CD4-positive, alpha-beta T cell treated with Interleukin-4 for 4 hours (primary cell): ENCODE measurements at places on chromosomes 4 and X.

- DNase-seq, result no peak
Measured at GRCh38 chr4:147487616-147488015, 6.7 kb downstream of the EDNRA start.

DNA sequence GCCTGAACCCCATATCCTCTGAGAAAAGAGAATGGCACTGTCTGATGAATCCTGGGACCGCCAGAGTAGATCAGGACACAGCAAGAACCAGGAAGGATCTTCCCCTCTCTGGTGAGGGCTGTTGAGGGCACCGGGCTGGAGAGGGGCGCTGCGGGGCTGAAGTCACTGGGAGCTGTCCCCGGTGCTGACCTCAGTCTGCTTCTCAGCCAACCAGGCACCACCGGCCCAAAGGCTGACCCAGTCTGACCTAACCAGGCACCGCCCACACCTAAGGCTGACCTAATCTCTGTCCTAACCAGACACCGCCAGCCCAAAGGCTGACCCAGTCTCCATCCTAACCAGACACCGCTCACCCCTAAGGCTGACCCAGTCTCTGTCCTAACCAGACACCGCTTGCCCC lies 82.8 kb downstream of the CPZ start:
- no peak for DNase-seq

GRCh38 chrX:35340465-35340864 lies 397.9 kb downstream of the FAM47B start:
- no peak for DNase-seq

DNA sequence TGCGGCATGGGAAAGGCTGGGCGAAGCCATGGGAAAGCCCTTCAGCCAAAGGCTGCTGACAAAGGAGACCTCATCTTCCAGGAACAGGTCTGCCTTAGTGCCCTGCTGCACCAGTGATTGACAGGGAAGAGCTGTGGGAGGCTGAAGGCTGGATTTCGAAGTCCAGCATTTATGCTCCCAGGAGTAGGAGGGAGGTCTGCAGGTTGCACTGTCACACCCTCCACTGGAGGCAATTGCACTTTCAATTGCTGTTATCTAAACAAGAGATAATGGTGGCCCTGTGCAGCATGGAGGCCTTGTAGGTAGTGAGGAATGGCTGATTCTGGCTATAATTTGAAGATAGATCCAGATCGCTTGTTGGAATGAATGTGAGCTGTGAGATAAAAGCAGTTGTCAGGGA lies 43.7 kb downstream of the FAM114A1 start:
- DNase-seq, result no peak

GRCh38 chr4:24303926-24304325 lies 280.4 kb downstream of the DHX15 start:
- no peak for DNase-seq

- no peak for DNase-seq
Measured at GRCh38 chr4:124337874-124338273, 374.7 kb downstream of the ANKRD50 start.

- no peak for DNase-seq
Measured at GRCh38 chrX:68684291-68684918, 36.9 kb downstream of the STARD8 start.

- no peak for DNase-seq
Measured at GRCh38 chr4:189291939-189292338, 648.7 kb upstream of the FRG1 start.

GRCh38 chr4:7306986-7307385 lies 114.6 kb downstream of the SORCS2 start:
- DNase-seq, result no peak

- peak; percentile 73 for DNase-seq
Measured at GRCh38 chr4:10457255-10457801, at the start of gene ZNF518B. Gene ZNF518B, minus strand, starts transcription at chr4:10457426. Its CDS starts 11,098 bp downstream, at chr4:10446328.

GRCh38 chr4:7532043-7532442 lies 97.3 kb upstream of the PSAPL1 start:
- DNase-seq, result no peak

DNA sequence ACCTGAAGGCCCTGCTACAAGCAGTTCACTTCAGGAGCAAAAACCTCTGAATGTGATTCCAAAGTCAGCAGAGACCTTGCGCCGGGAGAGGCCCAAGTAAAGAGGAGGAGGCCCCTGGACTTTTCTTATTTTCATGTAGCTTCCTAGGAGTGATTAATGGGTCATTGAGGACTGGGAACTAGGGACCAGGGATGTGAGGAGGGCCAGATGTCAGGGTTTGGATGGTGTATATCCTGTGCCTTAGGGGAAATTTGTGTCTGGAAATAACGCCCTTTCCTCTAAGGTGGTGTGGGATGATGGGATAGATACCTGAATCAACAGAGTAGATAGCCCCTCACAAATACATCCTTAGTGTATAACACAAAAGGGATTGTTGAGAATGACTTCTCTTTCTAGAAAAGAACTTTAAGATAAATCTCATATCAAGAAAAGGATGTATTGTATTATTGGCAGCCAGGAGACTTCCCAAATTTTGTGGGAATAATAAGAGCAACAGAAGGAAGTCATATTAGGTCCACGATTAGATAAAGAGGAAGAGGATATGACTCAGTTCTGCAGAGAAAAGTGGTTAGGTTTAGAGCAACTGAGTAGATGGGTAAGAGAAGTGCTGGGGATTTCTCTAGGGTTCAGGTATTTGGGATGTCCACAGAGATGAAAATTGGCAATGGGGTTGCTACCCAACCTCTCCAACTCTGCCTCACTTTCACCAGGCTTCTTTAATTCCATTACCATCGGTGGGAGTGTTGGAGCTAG lies 1.1 kb downstream of the ITGB1BP2 start:
- no peak for DNase-seq

DNA sequence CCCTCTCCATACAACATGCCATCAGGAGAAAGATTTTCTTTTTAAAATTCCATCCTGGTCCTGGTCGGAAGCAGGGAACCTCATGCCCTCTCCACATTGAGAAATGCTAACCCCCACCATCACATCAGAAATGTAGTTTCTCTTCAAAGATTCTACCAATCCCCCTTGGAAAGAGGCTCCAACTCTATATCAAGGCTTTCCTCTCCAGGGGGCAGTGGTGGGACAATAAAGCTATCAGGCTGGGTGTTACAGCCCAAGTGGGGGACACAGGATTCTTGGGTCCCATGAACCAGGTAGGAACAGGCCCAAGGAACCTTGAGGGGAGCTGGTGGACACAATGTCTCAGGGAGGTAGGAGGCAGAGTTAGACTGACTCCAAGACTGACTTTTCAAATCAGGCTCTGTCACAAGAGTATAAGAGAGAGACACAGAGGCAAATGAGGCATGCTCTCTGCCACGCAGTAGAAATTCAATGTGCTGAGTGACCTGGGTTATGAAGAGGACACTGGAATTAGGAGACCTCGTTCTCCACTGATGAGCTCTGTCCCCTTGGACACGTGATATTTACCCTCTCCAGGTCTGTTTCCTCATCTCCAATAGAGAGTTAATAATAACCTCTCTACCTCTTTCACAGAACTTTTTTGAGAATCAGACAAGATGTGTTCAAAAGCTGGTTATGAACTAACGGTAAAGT lies 4.5 kb downstream of the GJB1 start:
- DNase-seq, result no peak

- no peak for DNase-seq
Measured at GRCh38 chr4:73021634-73022033, 47.9 kb downstream of the COX18 start.

GRCh38 chr4:125091541-125091940 lies 223.2 kb upstream of the FAT4 start:
- no peak for DNase-seq

- DNase-seq, result no peak
Measured at GRCh38 chr4:153045111-153045982, 109.2 kb downstream of the FHDC1 start.

DNA sequence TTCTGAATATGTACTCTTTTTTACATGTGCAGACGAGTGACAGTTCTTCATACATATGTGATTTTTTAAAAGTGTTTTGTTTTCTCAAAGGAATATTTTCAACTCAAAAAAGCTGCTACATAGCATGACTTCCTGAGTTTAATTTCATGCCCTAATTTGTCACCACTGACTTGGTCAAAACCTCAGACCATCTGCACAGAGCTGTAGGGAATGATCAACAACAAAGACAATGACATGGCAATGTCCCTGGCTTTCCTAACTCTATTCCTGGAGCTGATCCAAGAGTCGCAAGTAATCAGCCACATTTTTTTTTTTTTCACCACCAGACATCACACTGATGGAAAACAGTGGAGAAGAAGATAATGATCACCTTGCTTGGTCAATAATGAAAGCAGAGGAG lies 97.7 kb downstream of the TMA16 start:
- no peak for DNase-seq

DNA sequence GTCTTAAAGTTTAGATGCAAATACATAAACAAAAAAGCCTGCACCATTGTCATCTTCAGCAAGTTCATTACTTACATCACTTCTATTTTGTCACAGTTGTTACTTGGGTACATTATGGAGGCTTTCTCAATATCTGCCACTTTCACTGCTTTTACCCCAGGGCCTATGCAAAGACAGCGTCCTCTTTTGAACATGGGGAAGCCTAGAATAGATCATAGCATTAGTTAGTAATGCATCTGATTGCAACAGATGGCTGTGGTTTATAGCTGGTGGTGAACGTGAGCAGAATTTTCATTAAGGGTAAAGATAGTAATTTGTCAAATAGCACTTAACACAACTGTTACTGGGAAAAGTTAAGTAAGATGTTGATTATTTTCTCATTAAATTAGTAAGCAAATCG lies 729 bp downstream of the CXCL11 start:
- DNase-seq, result no peak

- no peak for DNase-seq
Measured at GRCh38 chrX:12210196-12210815, 72.0 kb downstream of the FRMPD4 start.

- DNase-seq, result no peak
Measured at GRCh38 chrX:30533266-30533665, 44.3 kb downstream of the TASL start.

GRCh38 chr4:159235779-159236368 lies 133.0 kb downstream of the RAPGEF2 start:
- no peak for DNase-seq

DNA sequence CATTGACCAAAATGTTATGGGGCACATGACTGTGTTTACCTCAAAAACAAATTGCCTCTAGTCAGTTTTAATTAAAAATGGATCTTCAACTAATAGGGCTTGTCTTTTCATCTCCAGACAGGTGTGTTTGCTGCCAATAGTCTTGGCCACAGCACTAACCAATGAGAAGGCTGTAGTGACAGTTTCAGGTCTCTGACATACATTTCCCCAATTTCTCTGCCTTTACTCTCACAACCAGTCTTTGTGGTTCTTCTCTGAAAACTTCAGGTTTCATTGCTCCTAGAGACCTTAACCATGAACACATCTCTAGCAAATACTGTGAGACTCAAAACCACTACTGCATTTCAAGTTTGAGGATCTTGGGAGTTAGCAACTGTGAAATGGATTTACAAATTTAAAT lies 3.5 kb upstream of the EDNRA start:
- no peak for DNase-seq

DNA sequence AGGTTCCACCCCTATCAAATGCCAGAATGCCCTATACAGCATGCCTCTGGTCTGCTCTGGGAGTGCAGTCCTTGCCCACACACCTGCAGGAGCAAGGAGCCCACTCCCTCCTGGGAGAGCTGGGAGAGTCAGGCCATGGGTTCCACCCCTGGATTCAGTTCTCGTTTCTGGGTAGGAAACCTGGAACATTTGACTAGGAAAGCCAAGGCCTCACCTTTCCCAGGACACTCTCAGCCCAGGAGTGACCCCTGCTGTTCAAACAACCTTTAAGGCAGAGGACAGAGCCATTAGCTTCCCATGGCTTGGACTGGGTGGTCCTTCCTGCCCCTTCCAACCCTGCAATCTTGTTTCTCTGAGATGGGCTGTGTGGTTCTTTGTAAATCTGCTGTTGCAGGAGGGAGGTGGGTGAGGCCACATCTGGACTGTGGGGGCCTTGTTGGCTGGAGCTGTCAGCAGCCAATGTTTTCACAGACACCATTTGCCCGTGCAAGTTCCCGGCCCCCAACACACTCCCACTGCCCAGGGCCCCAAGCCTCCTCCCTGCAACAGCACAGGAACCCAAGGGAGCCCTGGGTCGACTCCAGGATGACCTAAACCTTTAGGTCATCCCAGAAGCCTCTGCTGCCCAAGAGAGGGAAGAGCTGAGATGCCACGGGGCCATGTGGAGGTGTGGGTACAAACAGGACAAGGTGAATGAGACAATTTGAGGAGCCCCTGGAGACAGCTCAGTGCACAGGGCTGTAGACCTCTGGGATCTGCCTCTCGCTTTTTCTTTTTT lies 104.4 kb downstream of the PJA1 start:
- no peak for DNase-seq

- peak; percentile 3 for DNase-seq
Measured at GRCh38 chrX:111869639-111870034, 6.3 kb upstream of the TRPC5OS start.

DNA sequence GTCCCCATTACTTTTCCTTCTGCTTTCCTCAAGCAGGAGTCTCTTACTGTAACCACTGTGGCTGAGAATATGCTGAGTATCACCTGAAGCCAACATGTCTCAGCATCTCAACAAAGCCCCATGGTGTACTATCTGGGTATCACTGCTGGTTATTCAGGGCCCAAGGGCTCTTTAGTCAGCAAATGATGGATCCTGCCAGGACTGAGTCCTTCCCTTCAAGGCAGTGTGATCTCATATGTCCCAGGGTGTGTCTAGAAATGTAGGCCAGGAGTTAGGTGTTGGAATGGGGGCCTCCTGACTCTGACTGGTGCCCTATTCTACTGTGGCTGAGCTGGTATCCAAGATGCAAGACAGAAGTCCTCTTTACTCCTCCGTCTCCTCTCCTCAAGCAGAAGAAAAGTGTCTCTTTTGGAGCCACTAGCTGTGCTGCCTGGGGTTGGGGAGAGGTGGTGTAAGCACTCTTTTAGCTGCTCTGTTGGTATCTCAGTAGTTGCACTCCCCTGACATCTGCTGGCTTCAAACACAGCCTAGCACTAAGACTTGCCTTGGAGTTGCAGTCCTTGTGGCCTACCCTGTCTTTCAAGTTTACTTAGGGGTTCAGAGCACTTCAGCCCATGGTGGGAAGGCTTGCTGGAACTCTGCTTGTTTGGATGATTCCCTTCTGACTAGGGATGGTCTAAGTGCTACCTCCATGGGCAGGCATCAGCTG lies 28.6 kb downstream of the OCIAD2 start:
- no peak for DNase-seq

DNA sequence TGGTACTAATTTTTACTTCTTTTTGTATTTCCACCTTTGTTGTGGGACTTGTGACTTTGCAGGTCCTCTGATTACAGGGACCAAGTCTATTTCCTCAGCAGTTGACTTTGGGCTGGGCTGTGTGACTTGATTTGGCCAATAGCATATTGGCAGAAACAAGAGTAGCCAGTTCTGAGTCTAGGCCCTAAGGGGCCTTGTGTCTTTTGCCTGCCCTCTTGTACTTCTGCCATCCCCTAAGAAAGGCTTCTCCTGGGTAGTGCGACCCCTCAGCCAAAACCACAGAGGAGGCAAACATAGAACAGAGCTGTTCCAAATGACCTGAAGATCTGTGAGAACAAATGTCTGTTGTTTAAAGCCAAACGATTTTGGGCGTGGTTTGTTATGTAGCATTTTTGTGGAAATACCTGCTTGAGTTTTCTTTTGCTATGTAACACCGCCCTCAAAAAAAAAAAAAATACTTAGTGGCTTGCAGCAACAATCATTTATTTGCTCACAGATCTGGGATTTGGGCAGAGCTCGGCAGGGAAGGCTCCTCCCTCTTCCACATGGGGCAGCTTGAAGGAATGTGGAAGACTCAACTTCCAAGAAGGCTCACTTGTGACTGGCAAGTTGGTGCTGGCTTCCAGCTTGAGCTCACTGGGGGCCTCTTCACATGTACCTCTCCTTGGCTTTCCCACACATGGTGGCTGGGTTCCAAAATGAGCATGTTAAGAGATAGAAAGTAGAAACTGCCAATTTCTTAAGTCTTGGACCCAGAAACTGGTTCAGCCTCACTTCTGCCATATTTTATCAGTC lies 423.0 kb upstream of the CNKSR2 start:
- DNase-seq, result no peak
